ENCODE measurements at places on chromosomes 1 and 21. TPM values are rescaled to one million over a fixed set of nuclear protein-coding genes. Genes with fewer than 3 reads are reported as not detected.

The TNN gene
- under 0.01 TPM for total RNA-seq

The TSACC gene
- not detected for total RNA-seq

The ELK4 gene
- 11.8 TPM for total RNA-seq

The SYNJ1 gene
- 6.4 TPM for total RNA-seq

The PAX7 gene
- total RNA-seq, result not detected

The RNPEP gene
- 82.1 TPM for total RNA-seq

Measured in placental epithelial cell (primary cell).